Thoracic aorta endothelial cell (primary cell): ENCODE measurements at places on chromosomes 5 and 9. TPM values are rescaled to one million over a fixed set of nuclear protein-coding genes. Genes with fewer than 3 reads are reported as not detected.

SPATA31A3 gene
- not detected in 2 replicates for total RNA-seq

MCIDAS gene
- total RNA-seq, result not detected in 2 replicates

PSAT1 gene
- total RNA-seq, result 57.6 and 65.0 TPM in 2 replicates

ATP10B gene
- total RNA-seq, result 0.07 TPM in 1 of 2 replicates, not detected in the other

PCDHA7 gene
- total RNA-seq, result 0.07 and 0.40 TPM in 2 replicates

MARCHF3 gene
- 61.0 and 81.3 TPM in 2 replicates for total RNA-seq

NUTM2G gene
- total RNA-seq, result not detected in 2 replicates

C1QTNF2 gene
- total RNA-seq, result not detected in 2 replicates

ANKDD1B gene
- total RNA-seq, result 0.14 and 0.27 TPM in 2 replicates

SPARC gene
- total RNA-seq, result 932 and 1,783 TPM in 2 replicates

C9 gene
- 0.07 and 0.13 TPM in 2 replicates for total RNA-seq

CERCAM gene
- total RNA-seq, result 20.7 and 22.5 TPM in 2 replicates

SLC36A2 gene
- not detected in 2 replicates for total RNA-seq

OGN gene
- total RNA-seq, result under 0.01 and 0.07 TPM in 2 replicates

SH3TC2 gene
- 8.8 and 9.0 TPM in 2 replicates for total RNA-seq

S100Z gene
- total RNA-seq, result not detected in 2 replicates

ABCA1 gene
- total RNA-seq, result 5.4 and 6.0 TPM in 2 replicates

NTNG2 gene
- total RNA-seq, result 0.07 and 0.13 TPM in 2 replicates

MED22 gene
- 13.8 and 19.4 TPM in 2 replicates for total RNA-seq

LYRM7 gene
- 11.3 and 16.0 TPM in 2 replicates for total RNA-seq

STXBP1 gene
- total RNA-seq, result 29.8 and 42.1 TPM in 2 replicates

HTR1A gene
- total RNA-seq, result not detected in 2 replicates

C5orf34 gene
- 8.2 and 10.6 TPM in 2 replicates for total RNA-seq

PCDHA10 gene
- 0.07 and 0.27 TPM in 2 replicates for total RNA-seq

F2RL1 gene
- total RNA-seq, result 21.8 and 78.1 TPM in 2 replicates
